ENCODE measurements at places on chromosomes 6 and 20.

DNA sequence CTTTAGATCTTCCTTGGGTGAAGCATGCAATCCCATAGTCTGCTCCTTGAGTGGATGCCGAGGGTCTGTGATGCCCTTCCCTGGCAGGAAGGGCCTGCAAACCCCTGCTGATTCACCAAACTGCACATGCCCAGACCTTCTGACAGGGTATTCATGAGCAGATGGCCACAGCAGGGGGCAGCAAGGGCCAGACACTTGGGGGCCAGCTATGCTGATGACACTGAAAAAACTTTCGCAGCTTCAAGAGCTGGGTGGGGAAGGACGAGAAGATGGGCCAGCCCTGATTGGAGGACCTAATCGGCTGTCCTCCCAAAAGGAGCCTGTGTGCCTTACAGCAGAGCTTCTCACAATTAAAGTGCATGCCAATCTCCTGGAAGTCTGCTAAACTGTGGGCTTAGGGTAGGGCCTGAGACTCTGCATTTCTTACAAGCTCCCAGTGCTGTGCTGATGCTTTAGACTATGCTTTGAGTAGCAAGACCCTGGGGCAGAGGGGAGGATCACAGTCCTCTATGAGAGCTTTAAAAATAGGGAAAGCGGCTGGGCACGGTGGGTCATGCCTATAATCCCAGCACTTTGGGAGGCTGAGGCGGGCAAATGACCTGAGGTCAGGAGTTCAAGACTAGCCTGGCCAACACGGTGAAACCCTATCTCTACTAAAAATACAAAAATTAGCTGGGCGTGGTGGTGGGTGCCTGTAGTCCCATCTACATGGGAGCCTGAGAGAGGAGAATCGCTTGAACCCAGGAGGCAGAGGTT is 15.2 kb upstream of the GDAP1L1 start:
- no peak for DNase-seq

- DNase-seq, result no peak
Measured at GRCh38 chr6:162119341-162119740, 608.2 kb downstream of the PRKN start.

- no peak for DNase-seq
Measured at GRCh38 chr6:117200067-117200466, 65.3 kb upstream of the VGLL2 start.

- DNase-seq, result no peak
Measured at GRCh38 chr20:41111578-41111951, 25.8 kb upstream of the PLCG1 start.

- DNase-seq, result peak; percentile 25
Measured at GRCh38 chr6:89242574-89243330, 25.6 kb upstream of the GABRR1 start.

GRCh38 chr6:170257376-170257775 is 33.5 kb downstream of the DLL1 start:
- DNase-seq, result no peak

All from osteoblast (primary cell).